Left colon (tissue), 2 donors: ENCODE measurements at places on chromosomes 7 and 10. TPM values are rescaled to one million over a fixed set of nuclear protein-coding genes. Genes with fewer than 3 reads are reported as not detected.
A peak's percentile ranks its signal among the peaks of the same experiment; 100 is the strongest.

ARHGEF35 gene
- 62.4 TPM for total RNA-seq

INSYN2A gene
- total RNA-seq, result 0.15 TPM

PRSS37 gene
- not detected for total RNA-seq

MEST gene
- 47.7 TPM for total RNA-seq

DNA sequence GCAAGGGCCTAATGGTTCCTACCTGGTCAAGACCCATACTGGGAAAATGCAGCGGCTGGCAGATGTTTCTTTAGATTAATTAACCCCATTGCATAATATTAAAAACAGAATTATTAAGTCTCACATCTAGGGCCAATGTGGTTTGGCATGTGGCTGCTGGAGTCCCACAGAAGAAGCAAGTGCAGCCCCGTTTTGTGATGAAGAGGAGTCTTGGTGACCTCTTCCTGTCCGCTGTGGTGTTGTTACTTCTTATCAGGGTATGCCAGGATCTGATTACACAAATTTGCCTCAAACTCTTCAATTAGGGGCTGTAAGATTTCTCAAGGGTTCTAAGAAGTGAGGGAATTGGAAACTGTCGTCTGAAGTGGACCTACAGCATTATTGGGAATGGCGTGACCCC lies 240.3 kb downstream of the SEC23IP start:
- no peak for DNase-seq

- no peak for DNase-seq
Observed at GRCh38 chr10:124409696-124410095, 9.0 kb downstream of the OAT start.

DNA sequence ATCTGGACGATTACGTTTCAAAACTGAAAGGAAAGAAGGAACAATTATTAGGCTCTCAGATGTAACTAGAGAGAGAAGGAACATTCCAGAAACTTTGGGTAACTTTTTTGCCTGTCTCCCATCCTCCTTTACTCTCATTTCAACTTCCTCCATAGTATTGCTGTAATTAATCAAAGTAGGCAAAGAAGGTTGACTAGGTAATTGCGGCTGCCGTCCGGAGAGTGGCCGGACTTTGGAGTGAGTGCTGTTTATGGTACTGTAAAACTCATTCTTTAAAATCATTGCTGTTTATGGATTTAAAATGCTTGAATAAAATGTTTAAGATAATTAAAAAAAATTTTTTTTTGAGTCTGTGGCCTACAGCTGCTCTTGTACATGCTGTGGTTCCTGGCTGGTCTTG lies 56.4 kb downstream of the RBM33 start:
- DNase-seq, result peak; percentile 34

DNA sequence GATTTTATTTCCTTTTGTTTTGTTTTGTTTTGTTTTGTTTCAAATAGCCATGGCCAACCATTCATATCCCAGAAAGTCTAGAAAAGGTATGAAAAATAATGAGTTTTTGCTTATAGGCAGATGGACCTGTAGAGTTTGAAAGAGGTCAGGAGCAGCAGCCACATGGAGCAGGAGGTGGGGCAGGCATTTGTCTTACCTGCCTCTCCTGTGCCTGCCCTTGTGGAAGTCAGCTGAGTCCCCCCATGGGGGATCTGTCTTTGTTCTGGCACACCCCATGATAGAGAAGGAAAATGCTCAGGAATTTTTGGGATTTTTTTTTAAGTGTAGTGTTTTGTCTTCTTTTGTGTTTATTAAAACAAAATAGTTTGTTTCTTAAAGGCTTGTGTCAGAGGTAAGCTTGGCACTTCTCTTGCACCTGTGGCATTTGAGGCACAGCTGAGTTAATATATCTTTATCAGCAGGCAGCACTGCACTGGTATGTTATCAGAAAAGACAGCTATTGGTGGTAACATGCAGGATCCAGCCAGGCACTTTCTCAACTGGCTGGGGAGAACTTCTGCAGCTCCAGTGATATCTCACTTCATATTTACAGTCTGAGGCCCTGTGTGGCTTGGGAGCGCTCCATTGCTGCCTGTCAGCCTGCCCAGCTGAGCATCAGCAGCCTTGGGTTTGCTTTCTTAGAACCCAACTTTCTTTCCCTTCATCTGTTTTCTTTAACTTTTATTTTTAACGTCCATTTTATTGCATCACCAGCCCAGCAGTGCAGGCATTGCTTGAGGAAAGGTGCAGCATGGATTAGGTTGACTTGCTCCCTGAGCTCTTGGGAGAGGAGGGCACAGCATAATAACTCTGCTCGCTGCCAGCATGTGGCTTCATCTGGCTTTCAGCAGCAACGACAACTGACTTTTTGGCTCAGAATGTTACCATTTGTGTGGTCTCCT lies 44.4 kb downstream of the LRRC4 start:
- no peak for DNase-seq

DNA sequence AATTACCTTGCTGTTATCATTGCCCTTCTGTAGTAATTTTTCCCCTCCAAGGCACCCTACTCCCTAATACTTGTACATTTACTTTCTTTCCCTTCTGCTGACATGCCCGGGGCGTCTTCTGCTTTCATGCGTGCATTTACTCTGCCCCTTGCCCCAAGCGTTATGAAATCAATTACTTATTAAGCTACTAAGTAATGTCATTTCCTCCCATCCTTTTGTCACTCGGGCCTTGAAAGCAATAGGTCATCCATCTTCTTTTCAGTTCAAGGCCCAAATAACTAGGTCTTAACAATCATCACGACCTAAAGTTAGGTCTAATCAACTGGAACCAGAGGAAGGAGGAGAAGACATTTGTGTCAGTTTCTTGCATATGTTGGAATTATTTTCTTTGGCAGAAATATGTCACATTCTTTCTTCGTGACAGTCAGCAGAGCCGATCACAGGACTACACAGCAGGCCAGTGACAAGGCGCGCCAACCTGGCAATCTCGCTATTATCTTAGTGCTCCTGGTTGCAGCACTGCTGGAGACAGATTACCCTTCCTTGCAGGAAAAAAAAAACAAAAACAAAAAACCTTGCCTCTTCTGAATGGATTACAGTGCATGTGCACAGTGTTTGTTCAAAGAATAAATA lies 179.2 kb downstream of the RELN start:
- DNase-seq, result no peak

DNA sequence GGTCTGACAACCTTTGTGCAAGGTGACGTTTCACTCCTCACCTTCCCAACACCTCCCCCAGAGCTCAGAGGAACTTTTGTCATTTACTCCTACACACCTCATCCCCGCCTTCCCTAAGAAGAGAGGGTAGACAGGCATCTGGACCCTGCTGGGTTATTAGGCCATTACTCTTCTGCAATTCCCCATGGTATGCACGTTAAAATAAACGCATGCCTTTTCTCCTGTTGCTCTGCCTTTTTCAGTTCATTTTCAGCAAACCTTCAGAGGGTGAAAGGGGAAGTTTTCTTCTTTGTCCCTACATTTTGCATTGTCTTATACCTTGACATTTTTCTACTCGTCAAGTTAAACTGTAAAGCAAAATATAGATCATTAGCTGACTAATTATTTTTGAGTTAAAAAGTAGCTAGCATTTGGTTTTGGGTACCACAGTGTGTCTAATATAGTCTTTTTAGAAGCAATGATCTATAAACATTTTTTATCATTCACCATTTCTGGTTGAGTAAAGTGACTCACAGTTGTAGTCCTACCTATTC lies 10.5 kb upstream of the EDRF1 start:
- DNase-seq, result no peak

GRCh38 chr10:79092292-79092896 lies 23.6 kb downstream of the ZMIZ1 start:
- DNase-seq, result no peak
